Sigmoid colon (tissue), 7 donors: ENCODE measurements at places on chromosomes 6 and 20. TPM values are rescaled to one million over a fixed set of nuclear protein-coding genes. Genes with fewer than 3 reads are reported as not detected.

DNA sequence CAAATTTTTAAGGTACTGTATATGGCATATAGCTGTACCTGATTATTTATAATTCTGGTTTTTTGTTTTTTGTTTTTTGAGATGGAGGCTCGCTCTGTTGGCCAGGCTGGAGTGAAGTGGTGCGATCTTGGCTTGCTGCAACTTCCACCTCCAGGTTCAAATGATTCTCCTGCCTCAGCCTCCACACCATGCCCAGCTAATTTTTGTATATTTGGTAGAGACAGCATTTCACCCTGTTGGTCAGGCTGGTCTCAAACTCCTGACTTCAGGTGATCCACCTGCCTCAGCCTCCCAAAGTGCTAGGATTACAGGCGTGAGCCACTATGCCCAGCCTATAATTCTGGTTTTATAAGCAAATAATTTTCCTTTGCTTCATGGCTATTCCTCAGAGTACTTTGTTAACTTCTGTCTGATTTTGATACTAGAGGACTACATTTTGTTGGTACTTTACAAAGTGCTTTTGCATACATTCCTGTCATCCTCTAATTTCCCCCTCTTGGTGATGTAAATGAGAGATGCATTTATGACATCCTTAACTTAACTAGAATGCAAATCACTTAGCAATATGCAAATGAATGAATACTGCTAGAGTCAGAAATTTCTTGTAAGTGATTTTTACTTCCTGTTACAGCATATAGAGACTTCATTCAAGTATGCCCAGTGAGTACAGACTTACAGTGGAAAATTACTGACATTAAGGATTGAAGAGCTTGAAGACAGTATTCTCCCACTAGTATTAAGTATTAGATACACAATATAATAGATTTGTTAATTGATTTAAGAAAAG is 35.7 kb upstream of the ARID1B start:
- no peak for DNase-seq
- no peak overlapping the region for H3K4me3 ChIP-seq
- H3K27me3 ChIP-seq = no peaks in the 10 kb centered on the region
- no peaks in the 10 kb centered on the region for H3K36me3 ChIP-seq
- H3K27ac ChIP-seq = no peak overlapping the region
- H3K4me1 ChIP-seq = no peaks in the 10 kb centered on the region

GRCh38 chr6:113680301-113680700 is 176.8 kb upstream of the MARCKS start:
- DNase-seq = no peak
- no peaks in the 10 kb centered on the region for H3K27me3 ChIP-seq
- H3K4me1 ChIP-seq = peaks cover 7% of the 10 kb centered on the region
- no peaks in the 10 kb centered on the region for H3K36me3 ChIP-seq
- no peak overlapping the region for H3K27ac ChIP-seq

DNA sequence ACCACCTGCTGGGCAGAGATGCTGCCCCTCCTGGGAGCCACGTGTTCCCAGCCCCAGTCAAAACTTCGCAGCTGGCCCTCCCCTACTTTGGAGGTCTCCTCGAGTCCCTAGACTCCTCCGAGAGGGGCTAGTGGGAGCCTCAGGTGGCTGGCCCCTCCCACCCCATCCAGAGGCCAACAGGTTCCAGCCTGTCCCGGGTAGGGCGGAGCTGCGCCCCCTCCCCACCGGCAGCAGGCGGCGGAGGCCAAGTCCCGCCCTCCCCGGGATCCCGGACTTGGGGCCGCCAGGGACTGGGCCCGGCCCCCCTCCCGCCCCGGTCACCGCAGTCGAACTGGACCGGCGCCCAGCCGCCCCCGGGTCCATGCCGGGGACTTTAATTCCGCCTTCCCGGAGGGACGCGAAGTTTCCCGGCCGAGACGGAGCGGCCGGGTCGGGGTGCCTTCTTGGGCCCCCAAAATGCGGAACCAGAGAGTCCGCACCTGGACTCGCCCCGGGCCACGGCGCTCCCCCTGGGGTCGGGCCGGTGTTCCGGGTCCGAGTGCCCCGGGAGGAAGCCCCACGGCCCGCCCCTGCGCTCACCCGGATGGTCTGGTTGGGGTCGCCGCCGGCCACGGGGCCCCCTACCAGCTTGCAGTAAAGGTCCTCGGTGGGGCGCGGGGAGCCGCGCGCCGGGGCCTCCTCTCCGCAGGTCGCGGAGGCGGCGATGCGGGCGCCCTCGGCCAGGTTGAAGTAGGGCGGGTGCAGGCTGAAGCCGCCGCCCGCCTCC is 559 bp downstream of the LAMA5 start:
- peaks cover 95% of the 10 kb centered on the region for H3K4me1 ChIP-seq
- H3K27ac ChIP-seq = peak overlapping the region; percentile 98
- H3K27me3 ChIP-seq = no peaks in the 10 kb centered on the region
- H3K36me3 ChIP-seq = no peaks in the 10 kb centered on the region
- DNase-seq = peak; percentile 74

- no peak for DNase-seq
- no peaks in the 10 kb centered on the region for H3K36me3 ChIP-seq
- no peak overlapping the region for H3K27ac ChIP-seq
- H3K4me3 ChIP-seq = no peak overlapping the region
- H3K27me3 ChIP-seq = no peaks in the 10 kb centered on the region
- no peaks in the 10 kb centered on the region for H3K4me1 ChIP-seq
These were observed 250.7 kb upstream of the FAM83B start for GRCh38 chr6:54595844-54596243.

GRCh38 chr6:39821742-39822532 is 29.8 kb downstream of the DAAM2 start:
- no peaks in the 10 kb centered on the region for H3K27me3 ChIP-seq
- peak overlapping the region; percentile 18 for H3K4me3 ChIP-seq
- no peaks in the 10 kb centered on the region for H3K36me3 ChIP-seq
- peaks cover 83% of the 10 kb centered on the region for H3K4me1 ChIP-seq

- no peak for DNase-seq
- H3K4me3 ChIP-seq = no peak overlapping the region
- H3K36me3 ChIP-seq = no peaks in the 10 kb centered on the region
- H3K27ac ChIP-seq = no peak overlapping the region
- no peaks in the 10 kb centered on the region for H3K4me1 ChIP-seq
These were observed 26.8 kb upstream of the DNAAF9 start for GRCh38 chr20:3434232-3434631.

- H3K4me1 ChIP-seq = no peaks in the 10 kb centered on the region
- H3K36me3 ChIP-seq = no peaks in the 10 kb centered on the region
- H3K4me3 ChIP-seq = no peak overlapping the region
These were observed 44.9 kb upstream of the CCDC28A start for GRCh38 chr6:138728662-138729061.

GRCh38 chr20:61722146-61722678 is 343.5 kb downstream of the TAF4 start:
- H3K4me1 ChIP-seq = no peaks in the 10 kb centered on the region
- DNase-seq = no peak
- H3K36me3 ChIP-seq = no peaks in the 10 kb centered on the region
- peaks cover 48% of the 10 kb centered on the region for H3K27me3 ChIP-seq

DNA sequence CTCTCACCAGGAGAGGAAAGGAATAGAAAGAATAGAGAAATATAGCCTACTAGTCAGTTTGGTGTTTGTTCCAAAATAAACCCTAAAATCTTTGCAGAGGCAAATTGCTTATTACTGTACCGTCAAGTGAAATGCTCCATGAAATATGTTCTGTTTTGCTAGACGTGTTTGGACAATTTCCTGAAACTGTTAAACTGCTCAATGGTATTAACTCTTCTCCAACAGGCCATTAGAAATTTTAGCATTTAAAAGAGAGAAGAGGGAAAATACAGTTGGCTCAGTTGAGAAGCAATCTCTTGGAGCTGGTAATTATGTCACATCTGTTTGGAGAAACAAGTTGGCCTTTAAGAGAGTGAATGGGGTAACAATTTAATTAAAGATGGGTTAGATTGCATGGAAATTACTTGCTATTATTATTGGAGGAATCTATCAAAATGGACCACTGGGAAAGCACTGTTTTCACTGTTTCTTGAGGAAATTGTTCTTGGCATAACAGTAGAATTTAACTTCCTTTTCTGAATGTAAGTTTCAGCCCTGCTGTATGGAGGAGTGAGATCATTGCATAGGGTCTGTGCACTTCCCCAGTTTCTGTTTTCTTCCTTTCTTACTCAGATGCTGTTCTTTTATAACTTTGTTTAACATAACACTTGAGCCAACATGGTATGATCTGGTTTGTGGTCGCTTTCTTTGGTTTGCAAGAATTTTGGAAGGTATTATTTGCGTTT is 373.6 kb downstream of the PLCB1 start:
- H3K4me3 ChIP-seq = no peak overlapping the region
- no peak for DNase-seq
- H3K27ac ChIP-seq = no peak overlapping the region
- no peaks in the 10 kb centered on the region for H3K27me3 ChIP-seq
- H3K36me3 ChIP-seq = no peaks in the 10 kb centered on the region

DNA sequence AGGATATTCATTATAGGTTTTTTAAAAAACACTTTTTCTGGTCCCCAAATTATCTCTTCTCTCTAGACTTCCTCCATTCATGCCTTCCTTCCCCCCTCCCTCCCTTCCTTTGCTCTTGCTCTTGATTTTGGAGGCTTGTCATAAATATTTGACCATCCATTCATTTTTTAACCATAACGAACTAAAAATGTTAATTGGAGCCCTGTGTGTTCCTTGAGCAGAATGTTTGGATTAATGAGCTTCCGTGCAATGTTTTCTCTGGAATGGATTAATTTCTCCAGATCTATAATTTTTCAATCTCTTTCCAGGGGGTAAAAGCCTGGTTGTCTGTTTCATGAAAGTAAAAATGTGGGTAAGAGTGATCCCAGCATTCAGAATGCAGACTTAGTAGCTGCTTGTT is 155.5 kb downstream of the ESR1 start:
- H3K27me3 ChIP-seq = no peaks in the 10 kb centered on the region
- no peaks in the 10 kb centered on the region for H3K36me3 ChIP-seq
- no peak overlapping the region for H3K4me3 ChIP-seq
- H3K4me1 ChIP-seq = no peaks in the 10 kb centered on the region

GRCh38 chr6:160005861-160006540 is 37.1 kb downstream of the IGF2R start:
- no peaks in the 10 kb centered on the region for H3K36me3 ChIP-seq
- no peaks in the 10 kb centered on the region for H3K27me3 ChIP-seq
- DNase-seq = no peak
- no peak overlapping the region for H3K27ac ChIP-seq
- no peaks in the 10 kb centered on the region for H3K4me1 ChIP-seq

- no peak overlapping the region for H3K4me3 ChIP-seq
- H3K4me1 ChIP-seq = no peaks in the 10 kb centered on the region
- DNase-seq = no peak
- no peaks in the 10 kb centered on the region for H3K36me3 ChIP-seq
- no peaks in the 10 kb centered on the region for H3K27me3 ChIP-seq
These were observed 579.6 kb downstream of the COL12A1 start for GRCh38 chr6:74626288-74626687.

- no peak for DNase-seq
- H3K4me1 ChIP-seq = no peaks in the 10 kb centered on the region
- H3K27me3 ChIP-seq = no peaks in the 10 kb centered on the region
- H3K4me3 ChIP-seq = no peak overlapping the region
These were observed 41.9 kb upstream of the MOXD1 start for GRCh38 chr6:132443206-132443605.

- H3K4me1 ChIP-seq = no peaks in the 10 kb centered on the region
- peak; percentile 62 for DNase-seq
- H3K4me3 ChIP-seq = no peak overlapping the region
- H3K27ac ChIP-seq = no peak overlapping the region
- H3K27me3 ChIP-seq = no peaks in the 10 kb centered on the region
- no peaks in the 10 kb centered on the region for H3K36me3 ChIP-seq
These were observed 41.3 kb downstream of the KIAA1755 start for GRCh38 chr20:38219006-38219950.

- H3K4me3 ChIP-seq = no peak overlapping the region
- no peak for DNase-seq
- no peaks in the 10 kb centered on the region for H3K36me3 ChIP-seq
These were observed 152.7 kb downstream of the ANKRD60 start for GRCh38 chr20:58075586-58076345.

DNA sequence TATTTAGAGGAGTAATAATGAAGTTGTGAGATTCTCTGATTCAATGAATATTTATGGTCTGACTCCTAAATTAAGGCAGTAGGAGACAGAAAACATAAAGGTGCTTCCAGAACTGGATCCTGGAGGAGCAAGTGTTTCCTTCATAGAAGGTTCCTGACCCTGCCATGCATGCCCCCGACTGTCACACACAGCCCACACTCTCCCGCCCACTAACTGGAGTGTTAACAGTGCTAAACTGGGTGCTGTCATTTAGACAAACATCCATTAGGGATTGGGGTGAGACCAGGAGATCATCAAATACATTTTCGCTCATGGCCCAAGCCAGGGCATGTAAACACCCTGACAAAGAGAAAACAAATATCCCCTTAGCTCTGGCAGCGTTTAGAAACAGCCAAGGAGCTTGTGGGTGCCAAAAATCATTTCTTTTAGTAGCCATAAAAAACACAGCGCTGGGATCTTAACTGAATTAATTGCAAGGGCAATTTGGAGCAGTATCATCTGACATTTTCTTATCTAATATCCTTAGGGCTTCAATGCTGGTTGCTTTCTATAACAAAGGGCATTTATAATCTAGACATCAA is 46.8 kb downstream of the INSM1 start:
- no peaks in the 10 kb centered on the region for H3K27me3 ChIP-seq
- no peak for DNase-seq
- no peaks in the 10 kb centered on the region for H3K36me3 ChIP-seq
- H3K27ac ChIP-seq = no peak overlapping the region
- no peak overlapping the region for H3K4me3 ChIP-seq

GRCh38 chr6:3340894-3341293 is 82.1 kb downstream of the PSMG4 start:
- H3K27ac ChIP-seq = peak overlapping the region; percentile 72
- no peaks in the 10 kb centered on the region for H3K36me3 ChIP-seq
- H3K4me1 ChIP-seq = peaks cover 58% of the 10 kb centered on the region
- H3K4me3 ChIP-seq = no peak overlapping the region
- no peaks in the 10 kb centered on the region for H3K27me3 ChIP-seq

DNA sequence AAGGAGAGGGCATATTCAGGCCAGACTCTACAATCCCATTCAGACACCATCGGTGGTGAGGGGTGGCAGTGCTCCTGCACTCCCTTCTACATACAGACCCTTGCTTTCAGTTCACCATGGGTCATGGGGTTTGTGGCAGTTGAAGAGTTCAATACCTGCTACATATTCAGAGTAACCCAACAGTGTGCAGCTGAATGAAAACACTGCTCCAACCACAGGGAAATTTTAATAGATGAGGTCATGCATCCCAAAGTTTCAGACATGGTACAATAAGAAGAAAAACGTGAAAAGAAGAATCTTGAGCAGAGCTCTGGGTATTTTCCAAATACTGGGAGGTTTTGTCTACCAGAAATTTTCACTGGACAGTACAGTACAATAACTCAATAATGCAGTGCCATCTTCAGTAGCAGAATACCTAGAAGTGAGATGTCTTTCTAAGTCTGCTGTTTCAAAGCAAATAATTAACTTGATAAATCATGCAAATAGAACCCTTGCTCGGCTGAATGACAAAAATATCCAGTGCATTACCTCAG is 162.1 kb downstream of the PTPRK start:
- H3K4me3 ChIP-seq = no peak overlapping the region
- no peaks in the 10 kb centered on the region for H3K36me3 ChIP-seq
- no peaks in the 10 kb centered on the region for H3K27me3 ChIP-seq
- no peak overlapping the region for H3K27ac ChIP-seq
- no peak for DNase-seq

- no peaks in the 10 kb centered on the region for H3K36me3 ChIP-seq
- no peaks in the 10 kb centered on the region for H3K27me3 ChIP-seq
- no peak overlapping the region for H3K4me3 ChIP-seq
- no peaks in the 10 kb centered on the region for H3K4me1 ChIP-seq
These were observed 295.5 kb upstream of the HS3ST5 start for GRCh38 chr6:114638341-114638740.

Gene SLC17A2
- total RNA-seq = not detected

Gene SLC39A7
- 50.1 TPM for total RNA-seq

Gene IL17F
- total RNA-seq = not detected

Gene CCM2L
- total RNA-seq = 4.6 TPM

Gene NHLRC1
- total RNA-seq = 1.2 TPM

Gene SNX21
- 50.9 TPM for total RNA-seq

Gene HUS1B
- total RNA-seq = 3.6 TPM

Gene SLC22A7
- total RNA-seq = not detected
